NCI-H510A treated with DMSO at 0.1 percent for 48 hours (cell line): ENCODE measurements at places on chromosomes 2 and 18.
A peak's percentile ranks its signal among the peaks of the same experiment; 100 is the strongest.

DNA sequence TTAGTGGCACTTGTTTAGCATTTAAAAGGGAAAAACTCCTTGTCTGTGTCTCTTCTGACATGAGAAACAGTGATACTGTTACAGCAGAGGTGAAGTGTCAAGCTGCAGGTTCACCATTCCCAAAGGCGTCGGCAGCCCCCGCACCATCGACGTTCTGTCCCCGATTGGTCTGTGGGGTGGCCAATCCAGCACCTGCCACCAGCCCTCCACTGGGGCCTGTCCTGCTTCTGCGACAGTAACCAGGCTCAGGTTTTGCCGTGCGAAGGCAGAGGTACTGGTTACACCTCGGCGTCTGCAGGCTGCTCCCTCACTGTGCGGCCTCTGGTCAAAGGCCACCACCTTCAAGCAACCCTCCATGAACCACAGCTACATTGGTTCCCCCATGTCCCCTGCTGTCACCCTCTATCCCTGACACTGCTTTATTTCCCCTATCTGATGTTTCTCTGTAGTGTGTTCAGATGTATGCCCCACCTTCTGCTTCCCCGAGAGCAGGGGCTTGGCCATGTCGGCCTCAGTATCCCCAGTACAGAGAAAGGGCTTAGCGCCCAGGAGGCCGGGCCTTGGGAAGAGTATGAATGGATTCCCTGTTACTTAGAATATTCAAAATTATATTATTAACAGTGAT lies 8.6 kb upstream of the ESPNL start:
- no peak for DNase-seq

- no peak for DNase-seq
These were observed 208.4 kb downstream of the ZNF407 start for GRCh38 chr18:74806073-74806472.

- no peak for DNase-seq
These were observed 33.3 kb upstream of the NEB start for GRCh38 chr2:151767536-151767935.

GRCh38 chr2:136750065-136750464 lies 15.3 kb upstream of the THSD7B start:
- no peak for DNase-seq

GRCh38 chr18:42363446-42364441 lies 408.7 kb downstream of the PIK3C3 start:
- DNase-seq = no peak

GRCh38 chr18:73950116-73950700 lies 197.4 kb downstream of the FBXO15 start:
- no peak for DNase-seq

- DNase-seq = no peak
These were observed 1.2 kb upstream of the ZNF892 start for GRCh38 chr2:95206096-95206495.

DNA sequence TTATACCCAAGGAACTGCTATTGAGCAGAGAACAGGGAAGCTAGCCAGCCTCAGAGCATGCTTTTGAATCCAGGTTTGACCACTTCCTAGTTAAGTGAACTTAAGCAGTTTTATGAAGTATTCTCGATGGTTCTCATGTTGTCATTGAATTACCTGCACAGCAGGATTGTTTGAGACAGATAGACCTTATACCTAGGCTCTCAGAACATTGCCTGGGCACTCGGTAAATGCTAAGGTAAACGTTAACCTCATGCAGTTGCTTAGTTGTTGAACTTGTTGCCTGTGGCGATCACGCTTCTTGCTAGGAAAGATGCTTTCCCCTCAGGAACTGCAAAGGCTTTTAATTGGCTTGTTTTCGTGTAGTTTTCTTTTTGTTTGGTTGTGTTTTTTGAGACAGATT lies 34.0 kb upstream of the CHMP1B start:
- DNase-seq = peak; percentile 14

DNA sequence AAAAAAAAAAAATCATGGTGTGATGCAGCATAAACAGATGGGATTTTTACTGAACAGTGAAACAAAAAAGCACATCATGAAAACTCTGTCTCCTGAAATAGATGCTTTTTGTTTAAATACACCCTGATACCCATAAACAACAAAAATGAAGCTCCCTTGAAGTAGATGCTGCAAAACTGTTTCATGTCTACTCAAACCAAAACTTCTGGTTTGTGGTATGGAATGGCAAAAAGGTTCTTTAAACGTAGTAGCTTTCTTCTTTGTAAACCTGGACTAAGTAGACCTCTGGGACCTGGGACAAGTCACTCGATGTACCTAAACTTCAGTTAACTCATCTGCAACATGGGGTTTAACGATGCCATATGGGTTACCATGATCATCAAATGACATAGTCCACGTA lies 64.4 kb upstream of the RAPH1 start:
- DNase-seq = no peak

- DNase-seq = no peak
These were observed 201.8 kb upstream of the ZNF521 start for GRCh38 chr18:25553631-25554263.
